ENCODE measurements at places on chromosomes 5 and 9. TPM values are rescaled to one million over a fixed set of nuclear protein-coding genes. Genes with fewer than 3 reads are reported as not detected.

DNA sequence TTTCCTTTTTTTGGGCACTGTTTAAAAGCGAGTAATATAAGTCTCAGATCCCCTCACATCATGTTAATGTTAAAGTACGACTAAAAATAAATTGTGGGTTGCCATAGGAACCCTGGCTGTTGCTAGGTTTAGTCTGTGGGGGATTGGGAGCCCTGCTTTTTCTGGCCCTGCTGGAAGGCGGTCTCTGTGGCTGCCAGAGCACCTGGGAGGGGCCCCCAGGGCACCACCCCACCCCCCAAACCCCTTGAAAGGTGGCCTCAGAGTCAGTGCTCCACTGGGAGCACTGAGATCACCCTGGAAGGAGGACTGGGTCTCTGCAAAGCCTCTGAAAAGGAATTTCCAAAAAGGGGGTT, 66.2 kb upstream of the NEURL1B start:
- no peak overlapping the region for H3K27ac ChIP-seq
- H3K4me3 ChIP-seq = no peak overlapping the region
- no peaks in the 10 kb centered on the region for H3K36me3 ChIP-seq
- no peaks in the 10 kb centered on the region for H3K27me3 ChIP-seq

The GPSM1 gene
- total RNA-seq = 27.3 TPM

DNA sequence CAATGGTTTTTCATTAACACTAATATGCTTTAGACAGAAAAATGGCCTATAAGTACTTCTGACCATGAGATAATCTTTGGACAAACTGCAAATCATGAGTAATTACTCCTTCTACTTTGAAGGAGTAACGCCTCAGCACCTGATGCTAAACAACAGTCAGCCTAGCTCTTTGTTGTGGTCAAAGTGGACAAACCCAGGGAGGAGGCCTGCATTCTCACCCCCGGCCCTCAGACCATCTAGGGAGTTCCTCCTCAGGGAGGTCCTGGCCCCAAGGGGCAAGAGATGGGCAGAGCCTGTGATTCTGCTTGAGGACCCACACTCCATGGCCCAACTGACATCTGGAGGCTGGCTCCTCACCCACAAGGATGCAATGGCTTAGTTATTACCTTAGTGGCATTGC, 48.2 kb upstream of the ANGPTL2 start:
- H3K27me3 ChIP-seq = no peaks in the 10 kb centered on the region
- DNase-seq = no peak
- H3K36me3 ChIP-seq = no peaks in the 10 kb centered on the region
- no peaks in the 10 kb centered on the region for H3K4me1 ChIP-seq

GRCh38 chr5:96771395-96771794, 36.4 kb downstream of the ERAP1 start:
- H3K27ac ChIP-seq = no peak overlapping the region
- H3K4me3 ChIP-seq = no peak overlapping the region
- peaks cover 100% of the 10 kb centered on the region for H3K36me3 ChIP-seq
- no peaks in the 10 kb centered on the region for H3K27me3 ChIP-seq
- DNase-seq = no peak

Data from upper lobe of right lung (tissue), 1 donor.